ENCODE measurements at places on chromosomes 1 and 21.

DNA sequence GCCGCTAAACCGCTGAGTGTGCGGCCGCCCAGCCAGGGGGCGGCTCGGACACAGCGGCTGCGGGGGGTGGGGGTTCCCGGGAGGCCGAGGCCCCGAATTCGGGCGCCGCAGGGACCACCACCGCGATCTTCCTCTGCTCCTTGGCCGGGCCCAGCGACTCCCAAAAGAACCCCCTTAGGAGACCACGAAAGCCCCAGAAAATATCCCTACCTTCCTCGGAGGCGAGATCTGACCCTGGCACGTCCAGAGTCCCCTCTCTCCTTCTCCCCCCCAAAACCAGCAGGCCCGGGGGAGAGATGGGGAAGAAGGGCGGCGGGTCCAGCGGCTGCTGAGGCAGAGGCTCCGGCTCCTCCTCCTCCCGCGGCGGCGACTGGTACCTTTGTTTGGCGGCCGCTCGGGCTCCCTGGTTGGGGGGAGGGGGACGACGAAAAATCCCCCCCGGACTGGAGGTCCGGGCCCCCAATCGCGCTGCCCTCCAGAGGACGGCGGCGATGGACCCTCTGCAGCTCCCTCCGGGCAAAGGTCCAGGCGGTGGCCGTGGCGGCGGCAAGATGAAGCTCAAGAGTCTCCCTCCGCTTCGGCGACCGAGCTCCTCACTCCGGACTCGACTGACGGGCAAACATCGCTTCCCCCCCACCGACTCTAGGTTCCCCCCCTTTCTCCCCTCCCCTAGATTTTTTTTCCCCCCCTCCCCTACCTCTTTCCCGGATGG lies at the start of gene ARID4B:
Gene ARID4B, minus strand, starts transcription at position 621 of the 712 bp plus-strand sequence. CDS start 1,260 bp downstream, outside the sequence.
- no peak for DNase-seq

GRCh38 chr1:22184454-22184853 lies 41.6 kb upstream of the WNT4 start:
- DNase-seq = no peak

GRCh38 chr1:208967334-208967733 lies 616.2 kb upstream of the CAMK1G start:
- DNase-seq = no peak

DNA sequence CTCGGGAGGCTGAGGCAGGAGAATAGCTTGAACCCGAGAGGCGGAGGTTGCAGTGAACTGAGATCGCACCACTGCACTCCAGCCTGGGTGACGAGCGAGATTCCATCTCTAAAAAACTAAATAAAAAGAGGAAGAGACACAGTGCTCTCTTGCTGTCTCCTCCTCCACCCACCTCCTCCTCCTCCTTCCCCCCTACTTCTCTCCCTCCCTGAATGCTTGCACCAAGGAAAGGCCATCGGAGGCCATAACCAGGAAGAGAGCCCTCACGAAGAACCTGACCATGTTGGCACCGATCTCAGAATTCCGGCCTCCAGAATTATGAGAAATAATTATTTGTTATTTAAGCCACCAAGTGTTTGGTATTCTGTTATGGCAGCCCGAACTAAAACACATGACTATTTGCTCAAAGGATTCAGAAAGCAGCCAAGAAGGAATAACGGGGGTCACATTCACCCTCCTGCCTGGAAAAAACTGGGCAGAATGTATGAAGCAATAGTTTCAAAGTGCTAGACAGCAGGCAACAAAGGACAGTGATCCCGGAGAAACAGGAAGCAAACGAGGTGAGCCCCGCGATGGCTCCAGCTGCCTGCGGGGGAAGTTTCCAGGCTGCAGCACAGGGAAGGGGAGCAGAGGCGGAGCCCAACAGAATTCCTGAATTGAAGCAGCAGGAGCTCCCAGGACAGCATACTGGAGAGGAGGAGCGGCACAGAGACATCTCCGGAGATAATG lies 35.8 kb downstream of the LDLRAD1 start:
- DNase-seq = peak; percentile 10

GRCh38 chr1:25651824-25652741 lies 35.5 kb downstream of the MAN1C1 start:
- no peak for DNase-seq

GRCh38 chr1:27044613-27045151 lies 32.0 kb upstream of the TENT5B start:
- peak; percentile 26 for DNase-seq

- DNase-seq = no peak
These were observed 64.8 kb downstream of the MYOM3 start for GRCh38 chr1:24047110-24047477.

- no peak for DNase-seq
These were observed 13.2 kb upstream of the UBE4B start for GRCh38 chr1:10019561-10019960.

GRCh38 chr1:56194701-56195300 lies 384.6 kb downstream of the PLPP3 start:
- peak; percentile 33 for DNase-seq

All from AG04450 (cell line).